HEK293T (cell line): ENCODE measurements at places on chromosomes 2 and 18.

GRCh38 chr18:57846258-57846657 is 43.1 kb upstream of the ATP8B1 start:
- DNase-seq: no peak

GRCh38 chr18:24488824-24489493 is 28.5 kb downstream of the HRH4 start:
- peak; percentile 52 for DNase-seq

DNA sequence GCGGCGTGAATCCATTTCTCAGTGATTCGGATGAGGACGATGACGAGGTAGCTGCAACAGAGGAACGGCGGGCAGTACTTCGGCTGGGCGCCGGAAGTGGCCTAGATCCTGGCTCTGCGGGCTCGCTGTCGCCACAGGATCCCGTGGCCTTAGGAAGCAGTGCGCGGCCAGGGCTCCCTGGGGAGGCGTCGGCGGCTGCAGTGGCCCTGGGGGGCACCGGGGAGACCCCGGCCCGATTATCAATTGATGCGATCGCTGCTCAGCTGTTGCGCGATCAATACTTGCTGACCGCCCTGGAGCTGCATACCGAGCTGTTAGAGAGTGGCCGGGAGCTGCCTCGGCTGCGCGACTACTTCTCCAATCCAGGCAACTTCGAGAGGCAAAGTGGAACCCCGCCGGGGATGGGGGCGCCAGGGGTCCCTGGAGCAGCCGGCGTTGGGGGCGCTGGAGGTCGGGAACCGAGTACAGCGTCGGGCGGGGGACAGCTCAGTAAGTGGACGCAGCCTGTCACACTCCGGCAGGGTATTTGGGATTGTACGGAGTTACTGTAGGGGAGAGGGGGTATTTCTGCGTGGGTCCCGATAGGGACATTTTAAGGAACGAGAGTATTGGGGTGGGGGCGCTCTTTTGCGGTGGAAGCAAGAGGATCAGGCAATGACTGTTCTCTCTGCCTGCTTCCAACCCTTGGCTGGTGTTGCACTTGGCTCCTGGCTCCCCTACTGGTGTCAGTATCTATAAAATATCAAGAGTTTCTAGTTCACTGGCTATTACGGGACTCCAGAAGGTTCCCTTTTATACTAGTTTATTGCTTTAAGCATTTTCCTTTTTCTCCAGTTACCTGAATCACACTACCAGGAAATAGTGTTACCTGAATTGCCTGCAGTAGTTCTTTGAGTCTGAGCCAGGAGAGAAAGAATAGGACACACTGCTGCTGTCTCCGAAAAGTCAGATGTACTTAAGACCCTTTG is 772 bp downstream of the RELCH start:
- DNase-seq: peak; percentile 18

DNA sequence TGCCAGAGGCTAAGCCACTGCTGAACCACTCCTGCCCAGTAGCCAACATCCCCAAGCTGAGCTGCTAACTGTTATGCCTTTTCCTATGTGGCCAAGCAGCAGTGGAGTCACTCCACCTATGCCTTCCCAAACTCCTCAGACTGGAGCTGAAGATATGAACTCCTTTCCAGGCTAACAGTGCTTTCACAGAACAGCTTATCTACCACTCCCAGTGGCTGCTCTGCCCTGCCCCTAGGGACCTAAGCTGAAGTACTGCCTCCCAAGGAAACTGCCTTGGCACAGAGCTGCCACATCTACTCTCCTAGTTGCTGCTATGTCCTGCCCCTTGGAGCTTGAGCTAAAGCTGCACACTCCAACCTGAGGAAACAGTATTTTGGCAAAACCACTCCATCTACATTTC is 275.9 kb downstream of the RBM43 start:
- DNase-seq: no peak
